EH (cell line): ENCODE measurements at places on chromosomes 5 and 9.

DNA sequence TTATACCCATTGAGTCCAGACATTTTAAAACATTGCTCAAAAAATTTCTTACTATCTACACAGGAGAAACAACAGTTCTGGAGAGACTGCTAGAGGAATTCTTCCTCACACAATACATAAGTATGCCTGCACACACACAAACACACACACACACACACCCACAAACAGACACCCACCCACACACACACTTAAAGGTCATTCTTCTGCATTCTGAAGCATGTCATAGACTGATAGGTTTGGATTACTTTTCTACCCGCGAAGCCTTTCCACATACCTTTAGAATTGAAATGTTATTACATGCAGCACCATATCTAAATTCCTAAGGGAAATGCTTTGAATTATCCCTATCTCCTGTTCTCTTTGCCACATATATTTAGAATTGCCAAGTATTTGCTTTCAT is 80.2 kb downstream of the FAM174A start:
- DNase-seq: no peak

GRCh38 chr9:105087910-105088898 is 156.2 kb upstream of the SLC44A1 start:
- no peak for DNase-seq

DNA sequence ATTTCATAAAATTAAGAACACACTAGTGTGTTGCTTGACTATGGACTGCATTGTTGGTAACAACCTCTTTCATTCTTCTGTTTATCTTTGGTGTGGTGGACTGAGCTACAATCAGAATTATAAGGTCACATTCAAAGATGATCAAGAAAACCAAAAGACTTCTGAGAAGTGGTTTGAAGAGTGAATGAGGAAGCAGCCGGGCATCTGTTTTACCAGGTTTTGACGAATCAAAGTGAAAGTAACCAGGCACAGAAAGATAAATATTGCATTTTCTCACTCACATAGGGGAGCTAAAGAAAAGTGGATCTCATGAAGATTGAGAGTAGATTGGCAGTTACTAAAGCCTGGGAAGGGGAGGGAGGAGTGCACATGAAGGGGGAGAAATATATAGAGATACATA is 589.1 kb downstream of the ZNF608 start:
- no peak for DNase-seq

GRCh38 chr5:159873680-159874079 is 42.6 kb upstream of the ADRA1B start:
- DNase-seq: peak; percentile 77

GRCh38 chr5:21711866-21712758 is 1141.0 kb downstream of the CDH12 start:
- peak; percentile 1 for DNase-seq

GRCh38 chr9:32398207-32398606 is 13.8 kb downstream of the ACO1 start:
- peak; percentile 44 for DNase-seq

GRCh38 chr5:158976035-158976434 is 123.7 kb downstream of the EBF1 start:
- DNase-seq: peak; percentile 88

GRCh38 chr5:147169399-147169798 is 65.4 kb upstream of the STK32A start:
- DNase-seq: peak; percentile 71
